ENCODE measurements at places on chromosomes 2 and 18.

DNA sequence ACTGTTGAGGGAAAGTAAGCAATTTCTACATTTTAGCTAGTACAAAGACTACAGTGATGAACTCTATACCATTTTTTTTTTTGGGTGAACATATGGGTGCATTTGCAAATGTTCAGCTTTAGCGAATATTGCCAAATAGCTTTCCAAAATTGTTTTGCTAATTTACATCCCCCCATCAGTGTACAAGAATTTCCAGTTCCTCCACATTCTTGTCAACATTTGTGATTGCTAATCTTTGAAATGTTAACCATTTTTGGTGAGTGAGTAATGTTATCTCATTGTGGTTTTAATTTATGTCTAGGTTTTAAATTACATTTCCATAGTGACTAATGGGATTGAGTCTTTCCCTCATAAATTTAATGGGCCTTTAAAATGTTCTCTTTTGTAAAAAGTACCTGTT lies 16.4 kb upstream of the CNRIP1 start:
- DNase-seq = no peak

DNA sequence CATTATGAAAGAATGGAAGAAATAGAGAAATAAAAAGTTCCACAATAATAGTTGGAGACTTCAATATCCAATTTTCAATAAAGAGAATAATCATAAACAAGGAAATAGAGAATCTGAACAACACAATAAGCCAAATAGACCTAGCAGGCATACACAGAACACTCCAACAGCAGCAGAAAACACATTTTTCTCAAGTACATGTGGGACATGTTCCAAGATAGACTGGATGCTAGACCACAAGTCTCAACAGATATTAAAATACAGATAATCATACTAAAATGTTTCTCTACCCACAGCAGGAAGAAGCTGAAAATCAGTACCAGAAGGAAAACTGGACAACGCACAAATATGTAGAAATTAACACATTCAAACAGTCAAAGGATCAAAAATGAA lies 113.9 kb downstream of the USP34 start:
- DNase-seq = no peak

DNA sequence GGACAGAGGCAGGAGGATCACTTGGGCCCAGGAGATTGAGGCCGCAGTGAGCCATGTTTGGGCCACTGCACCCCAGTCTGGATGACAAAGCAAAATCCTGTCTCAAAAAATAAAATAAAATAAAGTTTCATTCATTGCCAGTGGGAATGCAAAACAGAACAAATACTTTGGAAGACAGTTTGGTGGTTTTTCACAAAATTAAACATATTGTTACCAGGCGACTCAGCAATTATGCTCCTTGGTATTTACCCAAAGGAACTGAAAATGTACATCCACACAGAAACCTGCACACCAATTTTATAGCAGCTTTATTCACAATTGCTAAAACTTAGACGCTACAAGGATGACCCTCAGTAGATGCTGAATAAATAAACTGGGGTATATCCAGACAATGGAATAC lies 35.8 kb downstream of the FOSL2 start:
- no peak for DNase-seq

GRCh38 chr18:36594621-36595020 lies 234.2 kb downstream of the TPGS2 start:
- no peak for DNase-seq

DNA sequence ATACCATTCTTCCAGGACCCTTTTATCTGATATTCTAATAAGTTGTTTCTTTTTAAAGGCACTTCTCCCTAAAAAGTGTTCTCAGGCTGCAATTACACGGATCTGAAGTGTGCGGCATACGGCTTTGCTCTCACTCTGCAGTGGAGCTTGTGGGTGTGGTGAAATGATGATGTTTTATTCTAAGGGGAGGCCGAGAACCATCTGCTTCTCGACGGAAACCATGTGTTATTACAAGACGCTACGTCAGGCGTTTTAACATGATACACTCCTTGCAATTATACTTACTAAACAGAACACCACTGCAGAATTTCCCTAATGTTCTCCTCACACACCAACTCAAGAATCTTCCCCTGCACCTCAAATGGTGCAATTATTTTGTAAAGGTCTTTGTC lies 34.9 kb upstream of the CTDP1 start:
- no peak for DNase-seq

DNA sequence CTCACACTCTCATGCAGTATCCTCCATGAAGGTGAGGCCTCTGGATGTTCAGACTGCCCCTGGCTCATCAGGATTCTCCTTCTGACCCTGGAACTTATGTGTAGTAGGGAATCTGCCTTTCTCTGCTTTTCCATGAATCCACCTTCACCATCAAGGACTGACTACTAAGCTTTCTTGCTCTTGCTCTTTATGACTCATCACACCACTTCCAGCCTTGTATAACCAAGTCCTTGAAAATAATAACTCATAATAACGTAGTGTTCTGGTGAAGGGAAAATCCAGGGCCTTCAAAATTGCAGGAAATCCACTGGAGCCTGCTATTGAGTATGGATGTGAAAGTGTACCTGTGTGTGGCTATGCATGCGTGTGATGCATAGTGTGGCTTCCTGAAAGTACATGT lies 11.3 kb upstream of the KCNS3 start:
- DNase-seq = no peak

- no peak for DNase-seq
Measured at GRCh38 chr2:208183972-208184705, 5.7 kb downstream of the C2orf80 start.

- DNase-seq = no peak
Measured at GRCh38 chr2:103289105-103289725, 527.4 kb downstream of the TMEM182 start.

GRCh38 chr2:195543902-195544894 lies 112.8 kb upstream of the SLC39A10 start:
- DNase-seq = peak; percentile 38

GRCh38 chr2:101267671-101268656 lies 15.3 kb downstream of the CNOT11 start:
- no peak for DNase-seq

- DNase-seq = no peak
Measured at GRCh38 chr2:182228741-182229140, 198.1 kb downstream of the PDE1A start.

GRCh38 chr18:74492259-74492658 lies 3.9 kb upstream of the CNDP2 start:
- DNase-seq = no peak

DNA sequence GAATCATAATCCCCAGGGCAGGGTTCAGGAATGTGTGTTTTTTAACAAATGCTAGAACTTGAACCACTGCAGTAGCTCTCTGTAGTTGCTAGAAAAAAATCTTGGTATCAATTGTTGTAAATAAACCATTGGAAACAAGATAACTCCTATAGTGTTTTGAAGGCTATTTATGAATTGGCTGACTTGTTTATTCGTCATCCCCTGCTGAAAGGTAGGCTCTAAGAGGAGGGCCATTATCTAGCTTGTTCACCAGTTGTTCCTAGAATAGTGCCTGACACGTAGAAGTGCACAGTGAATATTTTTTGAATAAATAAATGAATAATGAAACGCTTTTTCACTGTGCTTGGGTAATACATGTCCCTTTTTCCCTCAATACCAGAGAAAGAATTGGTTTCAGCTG lies 211.4 kb downstream of the BABAM2 start:
- no peak for DNase-seq

GRCh38 chr2:15949551-15949950 lies 9.2 kb downstream of the MYCN start:
- no peak for DNase-seq

GRCh38 chr2:45602624-45603023 lies 8.4 kb downstream of the SRBD1 start:
- no peak for DNase-seq

GRCh38 chr2:169509955-169510354 lies 453 bp downstream of the KLHL41 start:
- no peak for DNase-seq

DNA sequence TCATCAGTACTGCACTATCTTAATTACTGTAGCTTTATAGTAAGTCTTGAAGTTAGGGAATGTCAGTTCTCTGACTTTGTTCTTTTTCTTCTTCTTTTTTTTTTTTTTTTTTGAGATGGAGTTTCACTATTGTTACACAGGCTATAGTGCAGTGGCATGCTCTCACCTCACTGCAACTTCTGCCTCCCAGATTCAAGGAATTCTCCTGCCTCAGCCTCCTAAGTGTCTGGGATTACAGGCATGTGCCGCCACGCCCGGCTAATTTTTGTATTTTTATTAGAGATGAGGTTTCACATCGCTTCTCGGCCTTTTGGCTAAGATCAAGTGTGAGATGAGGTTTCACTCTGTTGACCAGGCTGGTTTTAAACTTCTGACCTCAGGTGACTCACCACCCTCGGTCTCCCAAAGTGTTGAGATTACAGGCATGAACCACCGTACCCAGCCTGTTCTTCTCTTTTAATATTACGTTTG lies 41.9 kb upstream of the TANC1 start:
- DNase-seq = no peak

DNA sequence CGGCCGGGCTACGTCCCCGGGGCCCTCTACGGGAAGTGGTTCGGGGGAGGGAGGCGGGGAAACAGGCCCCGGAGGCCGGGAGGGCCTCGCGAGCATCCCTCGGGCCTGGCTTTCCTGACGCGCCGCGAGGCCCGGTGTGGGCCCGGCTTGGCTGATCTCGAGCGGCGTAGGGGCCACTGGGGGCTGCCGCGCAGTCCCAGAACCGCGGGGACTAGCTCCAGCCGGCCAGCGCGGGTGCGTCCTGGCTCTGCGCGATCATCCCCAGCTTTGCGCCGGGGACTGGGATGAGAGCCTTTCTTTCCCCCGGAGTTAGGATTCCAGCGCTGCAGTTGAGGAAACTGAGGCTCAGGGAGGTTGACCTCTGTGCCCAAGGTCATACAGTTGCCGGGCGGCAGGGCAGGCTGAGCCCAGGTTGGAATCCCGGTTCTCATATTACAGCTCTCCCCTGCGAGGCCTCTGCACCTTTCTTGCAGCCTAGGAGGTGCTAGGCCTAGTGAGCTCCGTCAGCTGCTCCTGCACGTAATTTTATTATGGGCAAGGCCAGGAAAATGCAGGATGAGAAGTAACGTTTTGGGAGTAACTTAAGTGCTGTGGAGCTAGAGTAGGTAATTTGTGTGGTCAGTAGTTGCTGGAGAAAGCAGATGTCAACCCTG lies 501 bp downstream of the LPIN1 start:
- DNase-seq = peak; percentile 62

- DNase-seq = no peak
Measured at GRCh38 chr2:236943068-236943467, 142.6 kb upstream of the COPS8 start.

DNA sequence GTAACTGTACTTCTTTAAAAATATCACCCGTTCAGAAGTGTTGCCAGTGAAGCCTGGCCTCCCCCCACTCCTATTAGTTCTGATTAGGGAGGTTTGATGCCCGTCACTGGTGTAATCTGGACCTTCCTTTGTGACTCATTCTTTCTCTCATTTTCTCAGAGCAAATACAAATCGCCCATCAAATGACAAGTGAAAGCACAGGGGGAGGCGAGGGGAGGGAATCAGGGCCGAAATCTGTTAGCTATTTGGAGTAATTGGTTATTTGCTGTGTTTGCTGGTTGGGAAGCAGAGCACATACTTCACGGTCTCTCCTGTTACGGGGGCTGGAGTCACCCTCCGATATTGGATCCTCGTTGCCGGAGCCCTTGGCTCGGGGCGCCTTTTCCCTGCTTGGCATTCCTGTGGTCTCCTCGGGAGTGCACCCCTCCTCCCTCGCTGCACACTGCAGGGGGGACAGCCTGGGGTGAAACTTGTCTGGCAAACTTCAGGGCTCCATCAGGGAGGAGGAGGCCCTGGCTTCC lies 178.1 kb downstream of the DYSF start:
- DNase-seq = no peak

- no peak for DNase-seq
Measured at GRCh38 chr2:88955607-88956006, 264.1 kb downstream of the RPIA start.

GRCh38 chr18:43869451-43870008 lies 592.2 kb upstream of the SYT4 start:
- DNase-seq = no peak

DNA sequence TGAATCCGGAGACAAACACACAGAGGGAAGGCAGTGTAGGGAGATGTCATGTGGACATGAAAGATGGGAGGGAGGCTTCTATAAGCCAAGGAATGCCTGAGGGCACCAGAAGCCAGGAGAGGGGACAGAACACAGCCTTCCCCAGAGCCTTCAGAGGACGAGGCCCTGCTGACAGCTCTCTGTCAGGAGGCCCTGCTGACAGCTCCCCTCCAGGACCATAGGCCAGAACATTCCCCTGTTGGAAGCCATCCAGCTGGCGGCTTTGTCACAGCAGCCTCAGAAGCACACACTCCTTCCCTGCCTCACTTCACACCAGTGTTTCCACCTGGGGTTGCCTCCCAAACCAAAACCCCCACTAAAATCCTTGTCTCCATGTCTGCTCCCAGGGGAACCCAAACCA lies 171.3 kb upstream of the ID2 start:
- DNase-seq = no peak

GRCh38 chr18:76480913-76481312 lies 14.1 kb downstream of the ZNF516 start:
- DNase-seq = no peak

- no peak for DNase-seq
Measured at GRCh38 chr18:63606526-63606925, 19.4 kb downstream of the SERPINB13 start.

GRCh38 chr18:23723121-23723520 lies 33.9 kb downstream of the LAMA3 start:
- no peak for DNase-seq

GRCh38 chr2:238487652-238488346 lies 61.1 kb downstream of the ASB1 start:
- DNase-seq = no peak

- DNase-seq = no peak
Measured at GRCh38 chr2:193837111-193837738, 1642.5 kb upstream of the TMEFF2 start.

DNA sequence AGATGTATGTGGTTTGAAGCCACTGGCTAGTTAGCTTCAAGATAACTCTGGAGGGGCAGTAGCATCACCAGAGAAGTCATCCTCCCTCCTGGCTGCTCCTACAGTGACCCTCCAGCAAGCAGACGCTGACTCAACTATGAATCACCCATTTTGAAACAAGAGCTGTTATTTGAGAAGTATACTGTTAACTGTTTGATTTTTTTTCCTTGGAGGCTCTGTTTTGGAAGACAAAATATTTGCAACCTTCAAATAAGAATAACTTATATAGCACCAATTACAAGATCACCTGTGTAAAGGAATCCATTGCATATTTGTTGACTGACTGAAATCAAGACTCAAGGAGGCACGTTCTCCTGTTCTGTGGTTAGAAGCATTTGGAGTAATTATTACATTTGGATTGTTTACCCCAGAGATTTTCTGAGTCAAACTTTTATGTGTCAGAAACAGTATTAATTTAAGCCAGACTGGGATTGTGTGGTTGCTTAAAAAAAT lies 313.8 kb downstream of the MTX2 start:
- no peak for DNase-seq

Data from HuH-7 (cell line).